ENCODE measurements at places on chromosomes 2 and 18.

DNA sequence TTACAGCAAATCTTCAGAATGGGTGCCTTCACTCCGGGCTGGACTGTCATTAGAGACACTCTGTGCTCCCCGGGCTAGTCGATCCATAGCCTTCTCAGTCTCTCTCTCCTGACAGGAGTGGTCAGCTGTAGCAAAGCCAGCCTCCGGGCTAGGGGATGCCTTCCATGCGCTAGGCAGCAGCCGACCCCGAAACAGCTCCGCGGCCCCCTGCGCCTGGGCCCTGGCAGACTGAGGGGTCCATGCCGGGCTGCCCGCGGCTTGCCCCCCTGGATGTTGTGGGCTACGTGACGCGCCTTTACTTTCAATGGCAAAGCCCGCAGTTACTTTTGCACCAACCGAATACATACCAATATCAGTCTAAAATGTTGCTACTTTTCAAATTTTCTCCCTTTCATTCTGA is 1447.2 kb downstream of the LRP1B start:
- no peak for DNase-seq

- DNase-seq = no peak
These were observed 26.1 kb downstream of the CYB5A start for GRCh38 chr18:74265546-74266098.

DNA sequence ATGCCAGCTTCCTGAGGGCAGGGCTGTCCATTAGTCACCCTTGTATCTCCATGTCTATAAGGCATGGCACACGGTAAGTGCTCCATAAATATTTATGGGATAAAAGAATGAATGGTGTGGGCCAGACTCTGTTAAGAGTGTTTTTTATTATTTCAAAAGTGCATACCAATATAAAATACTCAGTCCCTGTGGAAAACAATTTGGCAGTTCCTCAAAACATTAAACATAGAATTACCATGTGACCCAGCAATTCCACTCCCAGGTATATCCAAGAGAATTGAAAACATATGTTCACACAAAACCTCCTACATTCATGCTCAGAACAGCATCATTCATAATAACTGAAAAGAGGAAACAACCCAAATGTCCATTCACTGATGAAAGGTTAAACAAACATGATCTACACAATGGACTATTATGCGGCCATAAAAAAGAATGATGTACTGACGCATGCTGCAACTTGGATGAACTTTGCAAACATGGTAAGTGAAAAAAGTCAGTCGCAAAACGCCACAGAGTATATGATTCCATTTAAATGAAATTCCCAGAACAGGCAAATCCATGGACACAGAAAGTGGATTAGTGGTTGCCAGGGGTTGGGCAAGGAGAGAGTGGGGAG is 69.1 kb upstream of the TCF7L1 start:
- DNase-seq = no peak

DNA sequence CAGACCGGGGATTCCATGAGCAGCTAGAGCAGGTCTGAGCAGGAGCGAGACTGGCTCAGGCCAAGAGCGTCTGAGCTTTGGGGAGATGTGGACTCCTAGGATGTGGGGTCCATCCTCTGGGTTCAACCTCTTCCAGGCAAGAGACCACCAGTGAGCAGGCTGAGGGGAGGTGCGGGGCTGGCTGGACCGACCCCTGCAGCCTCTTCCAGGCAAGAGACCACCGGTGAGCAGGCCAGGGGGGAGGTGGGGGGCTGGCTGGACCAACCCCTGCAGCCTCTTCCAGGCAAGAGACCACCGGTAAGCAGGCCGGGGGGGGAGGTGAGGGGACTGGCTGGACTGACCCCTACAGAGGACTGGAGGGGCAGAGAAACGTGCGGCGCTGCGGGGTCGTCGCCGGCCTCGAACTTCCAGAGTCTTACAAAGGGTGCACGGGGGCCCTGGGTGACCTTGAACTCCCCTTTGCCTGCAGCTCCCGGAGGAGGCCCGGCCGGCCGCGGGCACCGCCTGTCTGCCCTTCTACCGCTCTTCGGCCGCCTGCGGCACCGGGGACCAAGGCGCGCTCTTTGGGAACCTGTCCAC is 63.4 kb downstream of the TPO start:
- no peak for DNase-seq

DNA sequence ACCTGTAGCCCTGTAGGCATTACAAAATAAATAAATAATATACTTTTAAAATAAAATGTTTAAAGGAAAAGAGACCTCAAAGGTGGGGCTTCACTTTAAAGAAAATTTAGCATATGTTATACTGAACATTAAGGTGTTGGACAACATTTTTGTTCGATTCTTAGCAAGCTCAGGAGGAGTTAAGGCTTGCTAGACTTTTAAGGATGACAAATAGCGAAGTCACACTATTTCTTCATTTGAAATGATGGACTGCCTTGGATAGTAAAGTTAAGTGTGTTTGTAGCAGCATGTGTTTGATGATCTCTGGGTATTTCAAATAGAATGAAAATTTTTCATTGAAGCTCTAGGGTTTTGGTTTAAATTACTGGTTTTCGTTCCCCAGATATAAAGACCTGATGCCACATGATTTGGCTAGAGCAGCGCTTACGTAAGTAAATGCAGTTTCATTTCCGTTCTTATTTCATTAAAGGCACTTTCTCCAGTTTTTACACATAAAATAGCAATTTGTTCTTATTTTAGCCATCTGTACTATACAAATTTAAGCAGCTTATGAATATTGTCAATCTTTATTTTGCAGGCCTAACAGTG is 24.9 kb downstream of the HADHB start:
- no peak for DNase-seq

DNA sequence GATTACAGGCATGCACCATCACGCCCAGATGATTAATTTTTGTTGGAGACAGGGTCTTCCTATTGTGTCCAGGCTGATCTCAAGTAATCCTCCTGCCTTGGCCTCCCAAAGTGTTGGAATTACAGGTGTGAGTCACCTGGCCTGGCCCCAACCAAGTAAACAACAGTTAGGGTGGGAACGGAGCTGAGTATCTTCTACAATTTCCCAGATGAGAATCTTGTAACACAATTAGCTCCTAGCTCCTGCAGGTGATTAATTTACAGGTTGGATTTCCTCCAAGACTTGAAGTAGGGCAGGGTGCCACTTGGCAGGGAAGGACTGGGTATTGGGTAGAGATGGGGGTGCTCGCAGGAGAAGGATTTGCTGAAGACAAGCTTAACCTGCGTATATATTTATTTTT is 17.8 kb downstream of the NLRC4 start:
- DNase-seq = no peak

DNA sequence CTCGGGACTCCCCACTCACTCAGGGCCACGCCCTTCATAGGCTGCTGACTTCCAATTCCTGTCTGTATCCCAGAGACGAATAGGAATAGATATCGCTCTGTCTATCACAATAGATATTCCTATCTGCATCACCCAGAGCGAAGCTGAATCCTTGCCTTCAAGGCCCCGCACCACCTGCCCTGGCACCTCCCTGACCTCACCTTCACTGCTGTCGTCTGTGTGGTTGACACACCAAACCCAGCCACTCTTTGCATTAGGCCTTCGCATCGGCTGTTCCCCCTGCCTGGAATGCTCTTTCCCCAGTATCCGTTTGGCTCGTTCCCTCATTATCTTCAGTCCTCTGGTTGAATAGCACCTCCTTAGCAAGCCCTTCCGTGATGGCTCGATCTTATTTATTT is 43.5 kb downstream of the ATOH8 start:
- DNase-seq = no peak

- no peak for DNase-seq
These were observed 312.8 kb upstream of the EPAS1 start for GRCh38 chr2:45984366-45984765.

- DNase-seq = no peak
These were observed 58.9 kb downstream of the ADNP2 start for GRCh38 chr18:80167931-80168330.

- DNase-seq = no peak
These were observed 3.7 kb downstream of the ZFP36L2 start for GRCh38 chr2:43222475-43223309.

- DNase-seq = no peak
These were observed 10.3 kb downstream of the STAMBP start for GRCh38 chr2:73838889-73839534.
